NCI-H345 (cell line): ENCODE measurements at places on chromosomes 2 and 18.

GRCh38 chr2:192194866-192195547 lies at the start of gene TMEFF2:
TMEFF2 (minus strand) TSS chr2:192194933; CDS start chr2:192194524, 409 bp downstream.
- peak; percentile 96 for DNase-seq

- peak; percentile 34 for DNase-seq
Observed at GRCh38 chr2:27705851-27706622, 42.3 kb downstream of the SLC4A1AP start.

GRCh38 chr2:191478799-191479679 lies 198.9 kb upstream of the NABP1 start:
- DNase-seq, result peak; percentile 29

DNA sequence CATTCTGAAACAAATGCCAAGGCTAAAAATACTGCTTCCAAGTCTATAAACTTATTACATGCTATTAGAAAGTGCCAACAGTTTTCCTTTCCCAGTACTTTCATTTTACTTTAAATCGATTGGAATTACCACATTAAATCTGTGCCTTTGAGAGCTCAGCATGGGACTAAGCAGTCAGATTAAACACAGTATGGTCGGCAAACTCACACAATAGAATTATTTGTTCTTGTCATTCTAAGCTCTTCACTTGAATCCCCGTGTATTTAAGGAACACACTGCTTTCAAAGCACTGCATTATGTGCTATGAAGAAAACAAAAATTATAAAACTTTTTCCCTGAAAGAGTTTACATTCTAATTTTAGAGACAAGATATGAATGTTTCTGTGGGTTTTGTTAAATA lies 444.4 kb upstream of the SLC39A10 start:
- peak; percentile 64 for DNase-seq

- no peak for DNase-seq
Observed at GRCh38 chr18:77766421-77766820, 516.8 kb downstream of the GALR1 start.

DNA sequence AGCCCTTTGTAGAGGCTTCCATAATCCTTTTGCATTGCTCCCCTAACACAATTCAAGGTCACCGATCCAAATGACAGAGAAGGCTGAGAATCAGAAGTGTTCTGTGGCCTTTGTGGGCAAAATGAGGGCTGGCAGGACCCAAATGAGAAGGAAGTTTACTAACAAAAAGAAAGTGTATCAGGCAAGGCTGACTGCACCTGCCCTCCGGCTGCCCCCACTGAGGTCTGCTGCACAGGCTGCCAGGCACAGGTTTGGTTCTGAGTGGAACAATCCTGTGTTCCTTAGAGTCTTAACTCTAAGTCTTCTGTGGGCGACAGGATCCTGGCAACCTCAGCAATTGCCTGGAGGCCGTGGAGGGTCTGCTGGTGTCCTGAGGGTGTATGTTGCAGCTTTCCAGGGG lies 568.5 kb downstream of the CMPK2 start:
- no peak for DNase-seq
